Activated T-helper 1 cell treated with anti-CD3 and anti-CD28 coated beads, Interleukin-2, amount 50 U/mL, for 16 hours (primary cell): ENCODE measurements at places on chromosomes 2 and 18.

- no peak for DNase-seq
These were observed 81.0 kb downstream of the KLHL29 start for GRCh38 chr2:23465936-23466335.

GRCh38 chr2:46163804-46164528 is 133.2 kb upstream of the EPAS1 start:
- no peak for DNase-seq

- DNase-seq: no peak
These were observed 54.9 kb downstream of the EXOC6B start for GRCh38 chr2:72770879-72771461.

GRCh38 chr18:50644807-50645206 is 84.9 kb downstream of the MAPK4 start:
- DNase-seq: no peak

- no peak for DNase-seq
These were observed 91.9 kb downstream of the MRPS9 start for GRCh38 chr2:105129722-105130232.

- no peak for DNase-seq
These were observed 541.5 kb downstream of the LRP1B start for GRCh38 chr2:141589314-141589713.

GRCh38 chr2:98357849-98358248 is 11.6 kb downstream of the CNGA3 start:
- DNase-seq: no peak

DNA sequence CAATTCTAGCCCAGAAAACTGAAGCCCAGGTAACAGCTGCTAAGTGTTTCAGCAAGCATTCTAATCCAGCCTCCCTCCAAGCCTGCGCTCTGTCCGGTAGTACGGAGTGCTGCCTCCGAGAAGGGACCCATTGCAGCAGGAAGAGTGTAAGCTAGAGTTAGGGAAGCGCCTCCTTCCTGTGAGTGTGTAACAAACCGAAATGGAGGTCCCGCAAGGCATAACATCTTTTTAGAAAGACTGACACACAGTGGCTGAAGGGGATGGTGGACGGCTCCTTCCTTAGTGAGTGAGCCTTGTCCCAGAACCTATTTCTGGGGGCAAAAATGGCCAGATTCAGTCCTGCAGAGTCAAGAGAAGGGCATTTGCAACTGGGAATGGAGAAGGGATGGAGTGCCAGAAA is 12.2 kb downstream of the PKDCC start:
- DNase-seq: no peak

- no peak for DNase-seq
These were observed 274.4 kb upstream of the HDAC4 start for GRCh38 chr2:239674981-239675825.

DNA sequence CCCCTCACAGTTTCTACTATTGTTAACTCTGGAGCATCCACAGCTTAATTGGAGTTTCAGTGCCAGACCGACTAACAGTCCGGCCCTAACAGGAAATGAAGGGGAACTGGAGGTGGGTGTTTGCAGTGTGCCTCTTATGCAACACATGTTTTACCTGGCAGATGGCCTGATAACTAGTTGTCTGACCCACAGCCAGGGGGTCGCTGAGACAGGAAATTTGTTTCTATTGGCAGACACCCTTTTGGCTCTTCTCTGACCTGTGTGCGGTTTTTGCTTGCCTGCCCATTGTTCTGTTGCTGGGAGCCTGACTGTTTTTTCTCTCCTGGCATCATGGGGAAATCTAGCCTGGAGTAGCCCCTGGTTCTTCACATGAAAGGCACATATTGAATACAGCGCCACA is 1329.8 kb downstream of the DSC3 start:
- DNase-seq: no peak

DNA sequence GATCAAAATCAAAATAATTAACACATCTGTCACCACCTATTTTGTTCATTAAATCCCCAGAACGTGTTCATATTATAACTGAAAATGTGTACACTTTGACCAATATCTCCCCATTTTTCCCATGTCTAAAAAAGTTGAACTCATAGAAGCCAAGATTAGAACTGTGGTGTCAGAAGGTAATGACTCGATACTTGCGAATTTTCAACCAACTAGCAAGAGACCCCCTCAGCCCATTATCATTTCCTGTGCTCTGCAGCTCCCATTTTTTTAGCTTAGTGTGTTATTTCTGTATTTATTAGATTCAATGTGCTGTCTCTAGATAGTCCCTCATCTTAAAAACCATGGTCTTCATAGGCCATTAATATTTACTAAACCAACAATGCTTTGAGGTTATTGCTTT is 248.7 kb upstream of the PIK3C3 start:
- no peak for DNase-seq

DNA sequence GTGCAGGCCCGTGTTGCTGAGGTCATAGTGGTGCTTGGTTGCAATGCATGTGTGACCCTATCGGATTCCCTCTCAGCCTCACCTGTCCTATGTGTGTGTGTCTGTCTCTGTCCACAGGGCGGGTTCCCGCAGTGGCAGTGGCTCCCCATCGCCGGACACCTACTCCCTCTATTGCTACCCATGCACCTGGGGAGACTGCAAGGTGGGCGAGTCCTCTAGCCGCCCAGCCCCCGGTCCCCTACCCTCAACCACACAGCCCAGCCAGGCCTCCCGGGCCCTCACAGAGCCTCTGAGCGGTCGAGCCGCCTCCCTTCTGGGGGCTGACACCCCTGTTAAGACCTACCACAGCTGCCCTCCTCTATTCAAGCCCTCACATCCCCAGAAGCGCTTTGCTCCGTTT is 14.2 kb downstream of the GAREM2 start:
- DNase-seq: no peak

- no peak for DNase-seq
These were observed 14.3 kb upstream of the EN1 start for GRCh38 chr2:118861731-118862130.

DNA sequence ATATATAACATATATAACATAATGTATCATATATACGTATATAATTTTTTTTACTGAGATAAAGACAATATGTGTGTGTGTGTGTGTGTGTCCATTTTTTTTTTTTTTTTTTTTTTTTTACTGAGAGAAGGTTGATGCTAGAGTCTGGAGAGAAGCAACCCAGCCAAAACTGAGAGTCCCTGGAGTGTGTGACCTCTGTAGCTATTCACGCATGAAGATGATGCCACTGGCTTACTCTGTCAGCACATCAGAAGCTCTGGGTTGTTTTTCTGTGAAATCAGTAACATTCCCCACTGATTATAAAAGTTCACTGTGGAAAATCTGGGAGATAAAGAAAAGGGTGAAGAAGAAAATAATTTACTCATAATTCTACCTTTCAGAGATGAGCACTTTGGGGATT is 27.2 kb downstream of the CCDC195 start:
- no peak for DNase-seq

- no peak for DNase-seq
These were observed 1432.1 kb upstream of the CDH2 start for GRCh38 chr18:29608982-29609381.

DNA sequence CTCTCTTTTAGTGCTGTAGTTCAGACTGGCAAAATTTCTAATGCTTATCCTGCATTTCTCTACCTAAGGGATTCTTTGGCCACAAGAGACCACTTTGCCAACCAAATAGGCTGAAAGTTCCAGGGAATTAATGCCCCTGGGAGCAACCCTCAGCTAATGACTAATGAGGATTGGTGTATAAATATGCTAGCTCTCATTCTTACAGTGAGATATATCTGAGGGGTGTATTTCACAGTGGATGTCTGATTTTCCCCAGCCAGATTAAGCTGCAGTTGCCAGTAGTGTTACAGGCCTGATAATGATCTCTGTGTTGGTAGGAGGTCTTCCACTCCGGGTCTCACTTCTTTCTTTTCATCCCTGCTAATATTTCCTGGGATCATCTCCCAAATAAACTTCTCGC is 90.4 kb downstream of the GULP1 start:
- DNase-seq: no peak

- no peak for DNase-seq
These were observed 40.6 kb upstream of the INHBB start for GRCh38 chr2:120305296-120305695.

DNA sequence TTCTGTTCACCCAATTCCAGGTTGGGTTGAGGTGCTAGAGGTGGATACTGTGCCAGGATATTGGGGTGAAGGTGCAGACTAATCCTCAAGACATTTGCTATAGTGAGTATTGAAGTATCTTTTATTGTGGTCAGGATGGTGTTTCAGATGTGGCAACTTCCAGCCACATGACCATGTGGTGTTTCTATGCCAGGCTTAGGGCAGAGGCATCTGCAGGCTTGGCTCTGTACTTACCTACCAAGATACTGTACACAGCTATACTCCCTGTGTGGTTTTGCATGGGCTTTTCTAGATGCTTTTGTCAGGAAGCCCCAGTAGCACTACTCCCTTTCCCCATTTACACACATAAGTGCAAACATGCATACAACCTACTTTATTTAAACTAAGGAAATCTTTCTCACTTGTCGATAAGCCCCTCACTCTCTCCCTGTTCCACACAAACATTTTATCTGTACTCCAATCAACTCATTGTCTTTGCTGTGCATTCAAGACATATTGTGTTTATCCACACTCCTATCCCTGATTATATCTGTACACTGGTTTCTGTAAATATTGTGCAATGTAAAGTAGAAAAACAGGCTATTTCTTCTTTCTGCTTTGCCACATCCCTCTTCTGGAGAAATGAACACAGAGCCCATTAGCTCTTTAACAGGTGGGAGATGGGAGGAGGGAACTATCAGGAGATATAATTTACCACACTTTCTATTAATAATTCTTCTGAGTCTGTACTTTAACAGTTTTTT is 12.3 kb downstream of the ARL6IP6 start:
- DNase-seq: peak; percentile 15

DNA sequence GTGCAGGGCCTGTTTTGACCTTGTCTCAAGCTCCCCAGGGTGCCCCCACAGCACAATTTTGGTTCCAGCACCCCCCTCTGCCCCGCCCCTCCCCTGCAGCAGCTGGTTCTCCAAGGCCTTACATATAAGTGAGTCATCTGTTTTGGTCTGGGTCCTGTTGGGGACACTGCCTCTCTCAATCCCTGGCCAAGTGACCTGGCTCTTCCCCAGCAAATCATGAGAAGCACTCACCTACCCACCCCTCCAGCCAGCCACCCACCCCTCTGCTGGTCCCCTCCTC is 90.5 kb downstream of the INHBB start:
- DNase-seq: no peak

DNA sequence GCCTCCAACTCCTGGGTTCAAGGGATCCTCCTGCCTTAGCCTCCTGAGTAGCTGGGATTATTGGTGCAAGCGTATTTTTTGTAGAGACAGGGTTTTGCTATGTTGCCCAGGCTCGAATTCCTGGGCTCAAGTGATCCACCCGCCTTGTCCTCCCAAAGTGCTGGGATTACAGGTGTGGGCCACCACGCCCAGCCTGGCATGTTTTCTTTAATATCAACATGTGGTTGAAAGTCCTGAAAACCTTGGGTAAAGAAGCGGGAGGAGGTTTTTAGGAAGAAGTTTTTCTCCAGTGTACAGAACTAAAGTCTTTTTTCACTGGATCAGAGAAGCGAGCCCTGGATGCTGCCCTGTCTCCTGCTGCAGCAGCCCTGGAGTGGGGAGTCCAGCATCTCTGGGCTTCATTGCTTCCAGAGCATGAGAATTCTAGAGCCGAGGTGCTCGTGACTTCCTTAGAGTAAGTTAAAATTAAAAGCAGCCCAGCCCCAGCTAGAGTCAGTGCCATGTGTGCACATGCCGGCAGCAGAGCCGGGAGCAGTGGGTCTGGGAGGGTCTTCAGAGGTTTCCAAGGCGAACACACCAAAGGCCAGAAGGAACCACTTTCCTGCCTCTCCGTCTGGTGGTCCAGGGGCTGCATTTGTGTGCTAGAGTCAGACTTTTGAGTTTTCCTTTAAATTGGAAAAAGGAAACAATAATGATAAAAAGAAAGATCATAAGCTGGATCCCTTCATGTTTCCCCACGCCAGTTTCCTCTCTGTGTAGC is 31.2 kb downstream of the ITGB1BP1 start:
- no peak for DNase-seq

DNA sequence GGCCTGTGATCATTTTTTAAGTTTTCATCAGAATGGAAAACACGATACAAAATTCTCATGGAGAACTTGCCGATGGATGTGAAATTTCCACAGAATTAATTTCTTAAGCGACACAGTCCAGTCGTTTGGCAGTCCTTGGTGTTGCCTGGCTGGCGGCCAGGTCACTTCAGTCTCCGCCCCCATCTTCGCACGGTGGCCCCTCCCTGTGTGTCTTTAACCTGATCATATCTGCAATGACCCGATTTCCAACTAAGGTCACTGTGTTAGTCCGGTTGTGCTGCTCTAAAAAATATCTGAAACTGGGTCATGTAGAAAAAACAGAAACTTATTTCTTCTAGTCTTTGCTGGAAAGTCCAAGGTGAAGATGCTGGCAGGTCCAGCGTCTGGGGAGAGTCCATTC is 44.5 kb upstream of the COPS8 start:
- DNase-seq: no peak

DNA sequence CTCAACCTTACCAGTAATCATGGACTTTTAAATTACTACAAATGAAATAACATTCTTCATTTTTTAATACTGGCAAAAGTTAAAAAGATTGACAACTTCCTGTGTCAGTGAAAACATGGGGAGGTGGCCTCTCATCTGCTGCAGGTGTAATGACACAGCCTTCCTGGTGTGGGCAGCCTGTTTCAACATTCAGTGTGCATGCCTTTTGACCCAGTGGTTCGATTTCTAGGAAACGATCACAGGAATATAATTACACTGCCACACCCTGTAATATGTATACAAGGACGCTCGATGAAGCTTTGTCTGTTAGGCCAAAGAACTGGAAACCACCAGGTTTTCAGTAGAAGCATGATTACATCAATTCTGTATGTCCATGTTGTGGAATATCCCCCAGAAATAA is 68.7 kb downstream of the MTHFD2 start:
- DNase-seq: no peak

GRCh38 chr2:149037851-149038250 is 648 bp upstream of the LYPD6B start:
- no peak for DNase-seq
